NK-92 treated with Interleukin-12 subunit alpha and Interleukin-12 subunit beta, amount 100 ng/mL, for 24 hours (cell line): ENCODE measurements at places on chromosomes 3 and 15.

- no peak for DNase-seq
Observed at GRCh38 chr3:169804681-169805080, 8.0 kb upstream of the LRRIQ4 start.

- no peak for DNase-seq
Observed at GRCh38 chr15:33068511-33068990, 126.0 kb downstream of the FMN1 start.

GRCh38 chr3:101868534-101869464, 19.5 kb downstream of the NFKBIZ start:
- DNase-seq: no peak

- DNase-seq: no peak
Observed at GRCh38 chr3:42519568-42519962, 17.1 kb downstream of the VIPR1 start.

DNA sequence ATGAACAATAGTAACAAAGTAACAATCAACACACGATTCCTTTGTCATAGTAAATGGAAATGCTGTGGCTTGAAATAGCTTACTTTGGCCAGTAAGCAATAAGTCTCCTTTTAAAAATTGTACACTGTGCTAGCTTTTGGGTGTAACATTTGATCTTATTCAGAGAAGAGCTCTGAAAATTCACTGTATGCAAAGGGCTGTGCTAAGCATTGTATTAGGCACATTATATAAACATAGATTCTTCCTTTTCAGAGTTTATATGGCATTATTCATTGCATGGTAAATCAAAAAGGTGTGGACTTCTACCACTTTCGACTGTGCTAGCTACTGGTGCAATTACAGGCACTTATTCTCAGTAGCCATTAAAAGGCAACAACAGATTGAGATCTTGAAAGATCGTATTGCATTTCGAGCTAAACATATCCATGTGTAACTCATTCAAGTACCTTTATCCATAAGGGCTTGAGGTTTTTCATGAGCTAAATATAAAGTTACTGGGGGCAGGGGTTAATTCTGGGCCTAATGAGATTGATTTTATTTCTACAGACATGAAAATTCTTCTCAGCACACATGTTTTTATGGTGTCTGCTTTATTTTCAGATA, 246.8 kb downstream of the NR1D2 start:
- DNase-seq: no peak

DNA sequence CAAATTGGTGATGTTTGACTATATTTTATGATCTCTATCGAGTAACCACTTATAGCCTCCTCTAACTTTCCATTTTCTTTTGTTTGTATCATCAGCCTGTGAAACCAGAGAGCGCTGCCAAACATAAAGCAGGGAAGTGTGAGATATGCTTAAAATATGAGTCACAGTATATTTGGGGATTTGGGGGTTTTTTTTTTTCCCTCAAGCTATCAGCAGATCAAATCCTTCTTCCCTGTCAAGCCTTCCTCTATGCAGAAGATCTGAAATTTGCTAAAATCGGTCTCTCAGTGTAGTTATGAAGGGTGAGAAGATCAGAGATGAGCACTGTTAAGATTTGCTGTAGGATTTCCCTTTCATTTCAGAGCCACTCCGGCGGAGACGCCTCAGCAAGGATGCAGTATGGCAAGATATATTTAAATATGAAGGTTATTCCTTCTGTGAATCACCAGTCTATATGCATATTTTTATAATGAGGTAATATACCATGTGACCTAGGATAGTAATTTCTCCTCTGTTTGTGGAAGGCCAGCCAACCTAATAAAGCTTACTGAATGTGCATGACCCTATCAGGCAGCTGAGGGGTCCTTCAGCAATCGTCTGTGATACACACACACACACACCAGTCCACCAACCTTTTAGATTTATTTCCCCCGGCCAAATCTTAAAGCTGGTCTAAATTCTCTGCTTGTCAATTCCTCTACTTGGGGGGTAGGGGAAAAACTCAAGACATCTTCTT, 474.1 kb downstream of the FOXP1 start:
- no peak for DNase-seq

- DNase-seq: no peak
Observed at GRCh38 chr3:151379083-151379734, 5.3 kb downstream of the P2RY12 start.

DNA sequence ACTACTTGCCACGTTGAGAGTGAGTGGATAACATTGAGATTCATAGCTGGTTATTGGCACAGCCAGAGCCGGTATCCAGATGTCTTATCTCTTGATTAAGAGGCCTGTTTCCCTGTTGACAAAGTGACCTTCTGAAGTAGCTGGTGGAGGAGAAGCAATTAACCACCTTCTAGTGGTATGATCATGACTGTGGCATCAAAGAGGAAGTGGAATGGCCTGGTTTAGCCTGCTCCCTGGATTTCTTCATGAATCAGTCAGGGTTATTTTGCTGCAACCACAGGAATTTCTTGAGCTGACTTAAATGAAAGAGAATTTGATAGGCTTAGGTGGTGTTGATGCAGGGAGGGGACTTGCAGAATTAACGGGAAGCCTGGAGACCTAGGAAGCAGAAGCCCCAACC, 398.3 kb downstream of the MFSD1 start:
- DNase-seq: no peak

DNA sequence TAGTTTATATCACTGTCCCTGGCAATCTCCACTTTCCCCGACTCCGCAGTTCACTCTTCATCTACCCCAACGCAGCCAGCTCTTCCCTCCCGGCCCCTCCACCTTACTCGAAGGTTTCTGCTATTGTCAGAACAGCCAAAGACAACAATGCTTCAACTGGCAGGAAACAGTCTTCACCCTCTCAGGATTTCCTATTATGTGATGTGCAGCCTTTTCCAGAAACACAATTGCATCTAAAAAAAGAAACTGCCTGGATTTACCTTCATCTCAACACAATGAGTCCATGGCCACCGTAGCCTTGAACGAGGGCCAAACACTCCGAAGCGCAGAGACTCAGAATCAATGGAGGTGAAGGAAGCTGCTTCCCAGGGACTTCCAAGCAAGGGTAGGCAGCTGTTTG, 182.1 kb upstream of the TSC22D2 start:
- no peak for DNase-seq

GRCh38 chr3:106275592-106275991, 406.8 kb upstream of the CBLB start:
- no peak for DNase-seq

DNA sequence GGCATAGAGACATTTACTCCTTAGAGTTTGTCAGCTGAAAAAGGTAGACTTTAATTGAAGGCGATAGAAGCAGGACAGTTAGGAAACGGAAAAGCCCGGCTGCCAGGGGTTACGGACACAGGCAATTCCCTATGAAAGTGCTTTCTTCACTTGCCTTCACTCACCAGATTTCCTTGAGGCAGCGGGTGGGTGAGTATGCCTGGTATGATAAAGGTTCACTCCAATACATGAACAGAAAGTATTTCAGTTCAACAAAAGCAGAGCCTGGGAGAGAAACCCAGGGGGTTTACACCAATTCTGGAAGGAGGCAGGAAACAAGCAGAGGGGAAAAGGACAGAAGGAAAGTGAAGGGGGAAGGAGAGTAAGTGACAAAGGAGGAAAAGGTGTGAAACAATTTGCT, 53.9 kb downstream of the QTRT2 start:
- no peak for DNase-seq

- DNase-seq: no peak
Observed at GRCh38 chr3:162743091-162743490, 1246.5 kb downstream of the OTOL1 start.

DNA sequence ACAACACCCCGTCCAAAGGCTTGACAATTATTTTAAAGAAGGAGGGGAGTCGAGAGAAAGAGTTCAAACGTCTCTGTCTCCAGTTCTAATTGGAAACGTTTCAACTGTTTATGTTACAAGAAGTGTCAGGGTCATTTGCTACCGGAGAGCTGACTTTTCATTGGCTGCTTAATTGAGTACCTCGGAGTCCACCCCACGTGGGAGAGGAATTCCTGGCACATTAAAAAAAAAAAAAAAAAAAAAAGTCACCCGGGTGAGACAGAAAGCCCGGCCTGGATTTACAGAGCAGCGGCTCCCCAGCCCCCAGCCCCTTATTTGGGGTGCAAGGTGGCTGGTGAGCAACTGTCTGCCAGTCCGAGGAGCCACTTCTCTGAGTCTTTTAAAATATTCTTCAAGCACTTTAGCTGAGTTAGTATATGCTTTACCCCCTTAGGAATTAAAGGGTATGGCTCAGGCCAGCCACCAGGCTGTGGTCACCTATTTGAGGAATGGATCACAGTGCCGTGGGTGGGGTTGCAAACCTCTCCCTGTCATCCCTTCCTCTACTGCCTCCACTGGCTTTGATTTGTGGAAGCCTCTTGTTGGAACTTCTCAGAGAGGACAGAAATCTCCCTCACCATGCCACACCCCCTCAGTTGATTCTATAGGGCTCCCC, 3.9 kb upstream of the TLE3 start:
- no peak for DNase-seq

GRCh38 chr3:194399166-194399565, at the start of gene GP5:
GP5 (minus strand) TSS chr3:194399266; CDS start chr3:194398282, 984 bp downstream.
- no peak for DNase-seq

DNA sequence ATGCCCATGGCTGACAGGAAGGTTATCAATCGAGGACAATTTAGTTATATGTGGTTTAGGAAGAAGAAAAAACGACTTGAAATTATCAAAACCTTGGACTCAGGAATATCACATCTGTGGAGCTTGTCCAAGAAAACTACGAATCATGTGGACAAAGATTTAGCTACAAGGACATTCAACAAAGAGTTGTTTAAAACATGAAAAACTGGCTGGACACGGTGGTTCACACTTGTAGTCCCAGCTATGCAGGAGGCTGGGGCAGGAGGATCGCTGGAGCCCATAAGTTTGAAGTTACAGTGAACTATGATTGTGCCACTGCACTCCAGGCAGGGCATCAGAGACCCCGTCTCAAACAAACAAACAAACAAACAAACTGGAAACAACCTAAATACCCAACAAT, 142.4 kb downstream of the MAGI1 start:
- DNase-seq: no peak

GRCh38 chr3:130997289-130997688, 29.3 kb downstream of the ASTE1 start:
- DNase-seq: no peak

- DNase-seq: no peak
Observed at GRCh38 chr15:70133781-70134421, 36.2 kb upstream of the TLE3 start.

DNA sequence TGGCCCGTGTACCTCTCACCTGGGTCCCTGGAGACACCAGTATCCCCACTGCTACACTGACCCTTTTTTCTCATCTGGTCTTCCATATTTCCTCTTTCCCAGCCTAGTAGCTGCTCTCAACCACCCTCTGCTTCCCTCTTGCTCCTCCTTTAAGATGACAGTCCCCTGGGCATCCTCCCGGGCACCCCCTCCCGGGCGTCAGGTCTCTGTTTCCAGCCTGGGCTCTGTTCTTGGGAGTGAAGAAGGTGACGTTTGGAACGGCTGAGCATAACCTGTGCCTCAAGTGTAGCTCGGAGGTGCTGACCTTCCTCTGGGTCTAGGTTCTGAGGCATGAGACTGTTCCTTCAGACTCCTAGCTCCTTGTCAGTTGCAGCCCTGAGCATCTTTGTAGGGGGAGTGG, 101.2 kb downstream of the VGLL4 start:
- no peak for DNase-seq
